GM12878 (cell line): ENCODE measurements at places on chromosomes 4 and X.
A peak's percentile ranks its signal among the peaks of the same experiment; 100 is the strongest.

DNA sequence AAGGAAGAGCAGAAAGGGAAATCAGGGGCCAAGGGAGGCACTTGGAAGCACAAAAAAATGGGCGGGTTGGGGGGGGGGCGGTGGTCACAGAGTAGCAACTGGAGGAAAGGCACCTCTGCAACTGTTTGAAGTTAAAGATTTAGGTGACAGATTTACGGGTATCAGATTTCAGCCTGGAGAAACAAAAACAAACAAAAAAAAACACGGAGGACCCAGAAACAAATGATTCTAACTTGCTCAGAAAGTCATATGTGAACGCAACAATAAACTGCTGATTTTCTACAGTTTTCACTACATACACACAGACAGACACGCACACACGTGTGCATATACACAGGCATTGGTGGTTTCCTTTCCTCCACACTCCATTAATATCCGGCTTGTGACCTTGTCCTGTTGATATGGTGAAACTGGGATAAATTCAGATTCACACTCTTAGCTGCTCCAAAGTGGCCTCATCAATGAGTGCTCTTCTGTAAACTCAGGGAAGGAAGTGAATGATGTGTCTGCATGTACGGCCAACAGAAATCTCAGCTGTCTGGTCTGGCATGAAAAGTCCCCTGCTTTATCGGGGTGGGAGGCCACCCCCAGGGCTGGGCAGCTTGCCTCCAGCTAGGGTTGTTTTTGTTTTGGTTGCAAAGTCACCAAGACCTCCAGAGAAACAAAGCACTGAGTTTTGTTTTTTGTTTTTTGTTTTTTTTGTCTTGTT, 54.3 kb downstream of the CHST7 start:
- DNase-seq = no peak

DNA sequence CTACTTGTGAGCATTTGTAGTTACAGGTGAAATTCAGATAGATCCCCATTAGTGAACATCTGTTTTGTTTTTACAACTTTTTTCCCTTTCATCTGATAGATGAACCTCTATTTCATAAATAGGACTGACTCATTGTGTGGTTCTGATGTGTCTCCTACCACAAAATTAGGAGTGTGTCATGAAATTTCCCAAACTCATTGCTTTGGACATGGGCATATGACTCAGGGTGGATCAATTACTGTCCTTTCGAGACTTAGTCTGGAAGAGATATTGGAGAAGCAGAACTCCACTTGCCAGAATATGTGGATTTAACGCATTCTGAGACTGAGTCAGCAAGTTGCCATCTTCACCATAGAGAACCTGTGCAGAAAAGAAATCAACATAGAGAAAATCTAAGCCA, 53.5 kb upstream of the PCDH10 start:
- DNase-seq = no peak

- no peak for DNase-seq
Observed at GRCh38 chr4:85773372-85773771, 298.4 kb downstream of the ARHGAP24 start.

GRCh38 chrX:120647127-120647526, 17.3 kb upstream of the C1GALT1C1 start:
- DNase-seq = no peak

- DNase-seq = no peak
Observed at GRCh38 chrX:13130816-13131215, 86.4 kb upstream of the FAM9C start.

DNA sequence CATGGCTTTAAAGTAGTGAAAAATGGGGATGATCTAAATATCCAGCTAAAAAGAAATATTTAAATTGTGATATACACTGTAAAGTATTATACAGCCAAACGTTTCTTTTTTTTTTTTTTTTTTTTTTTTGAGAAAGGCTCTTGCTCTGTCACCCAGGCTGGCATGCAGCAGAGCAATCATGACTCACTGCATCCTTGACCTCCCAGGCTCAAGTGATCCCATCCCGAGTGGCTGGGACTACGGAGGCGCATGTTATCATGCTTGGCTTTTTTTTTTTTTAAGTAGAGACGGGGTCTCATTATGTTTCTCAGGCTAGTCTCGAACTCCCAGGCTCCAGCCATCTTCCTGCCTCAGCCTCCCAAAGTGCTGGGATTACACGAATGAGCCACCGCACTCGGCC, 17.1 kb downstream of the SMIM14 start:
- DNase-seq = no peak

DNA sequence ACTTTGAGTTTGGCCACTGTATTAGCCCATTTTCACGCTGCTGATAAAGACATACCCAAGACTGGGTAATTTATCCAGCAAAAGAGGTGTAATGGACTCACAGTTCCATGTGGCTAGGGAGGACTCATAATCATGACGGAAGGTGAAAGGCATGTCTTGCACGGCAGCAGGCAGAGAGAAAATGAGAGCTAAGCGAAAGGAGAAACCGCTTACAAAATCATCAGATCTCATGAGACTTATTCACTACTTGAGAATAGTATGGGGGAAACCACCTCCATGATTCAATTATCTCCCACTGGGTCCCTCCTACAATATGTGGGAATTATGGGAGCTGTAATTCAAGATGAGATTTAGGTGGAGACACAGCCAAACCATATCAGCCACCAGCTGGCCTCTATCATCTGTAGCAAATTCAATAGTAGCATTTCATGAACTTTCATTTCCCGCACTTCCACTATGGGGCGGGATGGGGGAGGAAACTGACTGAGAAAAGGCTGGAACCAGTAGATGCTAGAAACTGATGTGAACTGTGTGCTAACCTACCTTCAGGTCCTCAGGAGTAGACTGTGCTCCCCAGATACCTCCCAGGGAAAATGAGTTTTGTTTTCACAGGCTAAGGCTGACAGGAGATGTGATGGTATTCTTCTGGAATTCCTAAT, 35.3 kb upstream of the LGI2 start:
- DNase-seq = no peak

DNA sequence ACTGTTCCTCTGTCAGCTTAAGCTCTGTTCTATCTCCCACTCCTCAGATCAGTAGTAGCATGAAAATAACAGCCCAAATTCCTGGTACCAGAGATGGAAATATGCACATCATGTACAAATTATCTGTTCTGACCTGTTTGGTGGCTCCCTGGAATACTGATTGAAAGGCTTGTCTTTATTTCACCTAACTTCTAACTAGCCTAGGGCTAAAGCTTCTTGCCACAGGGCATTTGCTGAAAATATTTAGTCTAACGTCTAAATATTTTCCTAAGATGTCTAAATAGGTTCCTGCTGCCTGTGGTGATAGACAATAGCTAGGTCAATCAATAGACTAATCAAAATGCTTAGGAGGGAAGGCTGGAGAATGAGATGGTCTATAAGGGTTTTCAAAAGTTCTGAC, 12.9 kb upstream of the PRMT9 start:
- no peak for DNase-seq

DNA sequence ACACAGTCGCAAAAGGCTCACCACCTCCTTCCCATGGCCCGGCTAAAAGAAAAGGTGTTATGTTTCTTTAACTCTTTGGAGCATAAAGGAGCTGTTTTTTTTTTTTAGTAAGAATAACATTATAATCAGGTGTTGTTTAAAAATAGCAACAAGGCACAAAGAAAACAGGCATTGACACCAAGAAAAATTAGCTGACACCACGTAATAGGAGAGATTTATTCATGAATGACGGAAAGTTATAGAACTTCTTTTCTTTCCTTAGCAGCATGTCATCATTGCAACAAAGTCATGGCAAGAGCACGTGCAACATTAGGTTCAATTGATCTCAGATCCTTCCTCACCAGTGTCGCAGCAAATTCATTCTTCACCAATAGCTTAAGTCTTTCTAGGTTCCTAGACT, 302.9 kb upstream of the ZFP42 start:
- DNase-seq = no peak

GRCh38 chr4:59387759-59388758, 1812.1 kb upstream of the ADGRL3 start:
- no peak for DNase-seq

DNA sequence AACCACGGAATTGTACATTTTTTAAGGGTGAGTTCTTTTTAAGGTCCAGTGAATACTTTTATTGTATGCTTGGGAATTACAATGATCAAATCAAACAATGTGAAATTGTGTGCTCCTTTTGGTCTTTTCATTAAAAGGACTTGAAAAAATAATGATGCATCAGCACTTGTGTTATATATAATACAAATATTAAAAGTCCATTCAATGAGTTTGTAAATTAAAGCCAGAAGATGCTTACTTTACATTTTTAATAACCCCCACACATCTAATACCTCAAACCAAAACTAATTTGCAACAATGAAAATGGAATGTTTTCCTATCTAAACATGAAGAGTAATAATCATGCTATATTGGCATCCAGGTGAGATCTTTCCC, 369.8 kb upstream of the LCORL start:
- no peak for DNase-seq

GRCh38 chr4:94941706-94942105, 184.0 kb downstream of the BMPR1B start:
- DNase-seq = no peak

- no peak for DNase-seq
Observed at GRCh38 chrX:123731987-123732669, 724 bp downstream of the THOC2 start.

DNA sequence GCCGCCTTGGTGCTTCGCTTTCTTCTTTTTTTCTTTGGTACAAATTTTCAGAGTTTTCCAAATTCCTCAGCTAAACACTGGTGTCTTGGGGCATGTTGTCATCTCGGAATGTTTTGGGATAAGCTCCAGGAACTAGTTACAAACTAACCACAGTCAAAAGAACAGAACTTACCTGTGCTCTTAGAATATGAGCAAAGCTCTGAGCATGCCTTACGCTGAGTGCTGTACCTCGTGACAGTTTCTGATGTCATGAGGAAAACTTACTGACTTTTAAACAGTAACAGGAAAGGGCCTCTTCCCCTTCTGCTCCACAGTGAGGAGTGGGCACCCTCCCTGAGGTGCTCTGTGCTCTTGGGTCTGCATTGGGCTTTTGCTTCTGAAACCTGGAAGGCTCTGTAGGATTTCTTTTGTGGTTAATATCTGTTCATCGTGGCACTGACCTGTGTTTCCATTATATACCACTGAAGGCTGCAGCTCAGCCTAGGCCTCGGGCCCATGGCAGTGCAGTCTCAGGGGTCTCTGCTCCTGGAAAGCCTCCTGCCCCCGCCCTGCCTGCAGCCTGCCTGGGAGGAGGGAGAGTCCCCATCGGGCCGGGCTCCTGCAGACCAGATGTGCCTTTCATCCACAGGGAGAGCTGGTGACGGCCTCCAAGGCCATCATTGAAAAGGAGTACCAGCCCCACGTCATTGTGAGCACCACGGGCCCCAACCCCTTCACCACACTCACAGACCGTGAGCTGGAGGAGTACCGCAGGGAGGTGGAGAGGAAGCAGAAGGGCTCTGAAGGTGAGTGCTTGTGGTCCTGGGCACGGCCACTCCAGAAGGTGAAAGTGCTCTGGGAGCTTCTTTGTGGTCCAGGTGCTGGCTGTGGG, 48.7 kb downstream of the NOP14 start:
- no peak for DNase-seq

DNA sequence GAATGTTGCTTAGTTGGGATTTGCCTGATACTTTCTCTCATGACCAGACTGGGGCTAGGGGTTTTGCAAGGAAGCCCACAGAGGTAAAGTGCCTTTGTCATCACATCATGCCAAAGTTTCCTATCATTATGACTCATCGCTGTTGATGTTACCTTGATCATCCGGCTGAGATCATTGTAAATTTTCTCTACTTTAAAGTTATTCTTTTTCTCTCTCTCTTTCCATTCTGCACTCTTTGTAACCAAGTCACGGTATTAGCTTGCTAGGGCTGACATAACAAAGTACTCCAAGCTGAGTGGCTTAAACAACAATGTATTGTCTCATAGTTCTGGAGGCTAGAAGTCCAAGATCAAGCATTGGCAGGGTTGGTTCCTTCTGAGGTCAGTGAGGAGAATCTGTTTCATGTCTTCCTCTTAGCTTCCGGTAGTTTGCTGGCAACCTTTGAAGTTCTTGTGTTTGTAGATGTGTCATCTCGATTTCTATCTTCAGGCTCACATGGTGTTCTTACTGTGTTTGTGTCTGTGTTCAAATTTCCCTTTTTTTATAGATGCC, 113.0 kb downstream of the DTHD1 start:
- DNase-seq = peak; percentile 20

- no peak for DNase-seq
Observed at GRCh38 chr4:112284166-112284565, 1.5 kb downstream of the TIFA start.

GRCh38 chr4:137545461-137545861, 13.2 kb upstream of the PCDH18 start:
- DNase-seq = no peak

DNA sequence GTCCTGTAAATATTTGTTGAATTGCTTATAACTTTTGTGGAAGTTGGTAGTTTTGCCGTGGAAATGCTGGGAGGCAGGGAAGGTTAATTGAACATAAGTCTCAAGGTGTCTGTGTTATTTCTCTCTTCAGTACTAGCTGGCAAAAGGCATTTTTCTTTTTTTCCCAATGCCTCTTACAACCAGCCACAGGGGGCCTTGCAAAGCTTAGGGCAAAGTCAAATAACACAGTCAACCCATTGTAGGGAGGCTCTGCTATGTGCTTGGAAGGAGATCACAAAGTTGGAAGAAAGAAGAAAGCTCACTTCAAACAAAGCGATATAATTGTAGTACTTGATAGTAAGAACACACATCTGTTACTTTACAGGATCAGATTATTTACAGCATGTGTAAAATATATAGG, 802.6 kb downstream of the PDHA2 start:
- no peak for DNase-seq

GRCh38 chrX:37926700-37927099, 79.3 kb upstream of the DYNLT3 start:
- peak; percentile 4 for DNase-seq

- DNase-seq = no peak
Observed at GRCh38 chrX:24210190-24210589, 60.7 kb downstream of the ZFX start.

- DNase-seq = no peak
Observed at GRCh38 chr4:101792056-101792590, 1.6 kb downstream of the BANK1 start.

- DNase-seq = no peak
Observed at GRCh38 chr4:2087170-2087569, 28.0 kb downstream of the NAT8L start.

DNA sequence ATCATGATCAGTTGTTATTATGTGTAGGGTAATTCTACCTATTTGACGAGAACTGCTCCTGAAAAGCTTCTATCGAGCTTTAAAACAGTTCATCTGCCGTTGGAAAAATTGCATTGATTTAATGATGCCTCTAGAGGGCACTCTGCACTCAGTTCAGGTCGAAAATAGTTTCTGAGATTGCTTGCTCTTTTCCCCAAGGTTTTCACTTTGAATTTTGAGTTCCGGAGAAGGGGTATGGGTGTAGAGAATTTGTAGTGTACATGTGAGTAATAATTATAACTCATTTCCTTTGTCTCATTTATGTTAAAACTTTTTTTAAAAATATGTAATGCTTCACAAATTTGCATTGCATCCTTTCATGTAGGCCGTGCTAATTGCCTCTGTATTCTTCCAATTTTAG, 28.4 kb upstream of the TNIP3 start:
- DNase-seq = peak; percentile 39

DNA sequence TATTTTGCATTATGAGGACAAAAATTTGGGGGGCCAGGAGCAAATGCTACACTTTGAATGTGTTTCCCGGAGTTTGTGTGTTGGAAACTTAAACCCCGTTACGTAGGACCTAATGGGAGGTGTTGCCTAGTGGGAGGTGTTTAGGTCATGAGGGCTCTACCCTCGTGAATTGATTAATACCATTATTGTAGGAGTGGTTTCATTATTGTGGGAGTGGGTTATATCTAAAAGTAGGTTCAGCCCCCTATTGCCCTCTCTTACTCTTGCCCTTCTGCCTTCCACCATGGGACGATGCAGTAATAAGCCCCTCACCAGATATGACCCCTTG, 15.5 kb downstream of the UBA6 start:
- no peak for DNase-seq
